ENCODE measurements at places on chromosomes 1 and 21. TPM values are rescaled to one million over a fixed set of nuclear protein-coding genes. Genes with fewer than 3 reads are reported as not detected.

Gene LRRC38
- total RNA-seq = 0.48 TPM

Gene GPR37L1
- not detected for total RNA-seq

Gene PLA2G4A
- total RNA-seq = 26.8 TPM

Gene WNT3A
- total RNA-seq = not detected

Gene SLAMF7
- 2.0 TPM for total RNA-seq

Gene RPTN
- not detected for total RNA-seq

Gene AIRE
- total RNA-seq = not detected

Gene CR2
- total RNA-seq = not detected

Gene CD52
- total RNA-seq = 227 TPM

Gene AGT
- total RNA-seq = 5.4 TPM

Gene LCK
- 6.8 TPM for total RNA-seq

Gene BCAS2
- total RNA-seq = 32.8 TPM

Gene NCSTN
- total RNA-seq = 72.9 TPM
